Endothelial cell (in vitro differentiated cells): ENCODE measurements at places on chromosomes 6 and 20. TPM values are rescaled to one million over a fixed set of nuclear protein-coding genes. Genes with fewer than 3 reads are reported as not detected.

DNA sequence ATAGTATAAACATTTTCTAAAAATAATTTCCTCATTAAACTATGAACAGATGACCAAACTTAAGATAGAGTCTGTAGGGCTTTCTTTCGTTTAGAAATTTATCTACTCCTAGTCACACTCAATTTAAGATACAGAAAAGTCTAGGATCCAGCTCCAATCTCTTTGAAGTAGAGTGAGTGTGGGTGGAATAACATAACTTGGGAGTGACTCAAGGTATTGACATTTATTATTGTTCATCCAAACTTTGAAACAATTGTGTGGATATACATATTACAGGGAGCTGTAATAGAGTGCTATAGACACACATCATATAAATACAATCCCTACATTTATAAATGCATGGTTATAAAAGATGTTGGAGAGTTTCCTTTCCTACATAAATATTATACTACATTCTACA, 715.2 kb upstream of the MANEA start:
- no peak for DNase-seq

- DNase-seq, result no peak
Measured at GRCh38 chr6:72559555-72559954, 62.3 kb upstream of the KCNQ5 start.

DNA sequence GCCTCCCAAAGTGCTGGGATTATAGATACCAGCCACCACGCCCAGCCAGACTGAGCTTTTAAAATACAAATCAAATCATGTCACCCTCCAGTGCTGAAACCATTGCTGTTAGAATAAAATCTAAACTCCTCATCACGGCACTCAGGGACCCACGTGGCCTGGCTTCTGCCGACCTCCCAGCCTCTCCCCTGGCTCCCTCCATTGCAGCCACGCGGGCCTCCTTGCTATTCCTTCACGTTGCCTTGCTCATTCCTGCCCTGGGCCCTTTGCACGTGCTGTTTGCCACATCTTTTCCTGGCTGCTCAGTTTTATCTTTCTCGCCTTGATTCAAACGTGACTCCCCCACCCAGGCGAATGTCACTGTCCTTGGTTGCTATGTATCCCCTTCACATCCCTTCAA, 244.6 kb downstream of the PREX1 start:
- no peak for DNase-seq

GRCh38 chr6:146909376-146909775, 294.8 kb upstream of the STXBP5 start:
- DNase-seq, result no peak

Gene BPIFA1
- total RNA-seq, result not detected

DNA sequence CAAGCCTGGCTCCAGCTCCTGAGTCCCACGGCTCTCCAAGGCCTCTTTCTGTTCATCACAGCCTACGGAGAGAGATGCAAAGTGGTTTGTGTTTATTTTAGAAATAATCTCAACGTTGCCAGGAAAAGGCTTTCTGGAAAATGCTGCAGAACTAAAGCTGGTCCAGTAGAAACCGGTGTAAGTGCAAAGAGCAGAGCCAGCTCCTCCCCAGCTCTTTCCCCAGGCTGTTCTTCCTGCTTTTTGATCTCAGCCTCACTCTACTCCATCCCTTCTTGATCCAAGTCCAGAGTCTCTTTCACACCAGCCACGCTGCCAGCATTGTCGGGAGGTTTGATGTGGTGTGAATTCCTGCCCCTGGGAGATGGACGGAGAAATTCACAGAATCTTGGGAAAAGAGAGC, 69.8 kb downstream of the TMEM170B start:
- no peak for DNase-seq

Gene LAMP5
- 0.80 TPM for total RNA-seq

Gene MROH8
- total RNA-seq, result 4.3 TPM

DNA sequence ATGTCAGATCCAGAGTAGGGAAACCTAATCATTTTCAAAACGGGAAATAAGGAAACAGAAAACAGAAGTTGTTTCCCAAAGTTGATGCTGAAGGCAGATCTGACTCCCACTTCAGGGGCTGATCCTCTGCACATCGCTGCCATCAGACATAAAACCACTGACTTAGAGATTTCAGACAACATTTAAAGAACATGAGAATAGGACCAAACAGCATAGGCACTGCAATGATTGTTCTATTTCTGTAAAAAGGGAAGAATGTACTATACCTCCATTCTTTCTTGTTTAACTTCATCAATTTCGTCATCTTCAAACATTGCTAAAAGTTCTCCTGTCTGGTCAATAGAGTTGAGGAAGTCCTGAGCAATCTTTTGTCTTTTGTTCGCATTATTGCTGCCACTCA, 324.7 kb upstream of the RUNX2 start:
- DNase-seq, result no peak
